ENCODE measurements at places on chromosomes 6 and 20.

- no peak for DNase-seq
Measured at GRCh38 chr6:85772641-85773040, 130.0 kb upstream of the SYNCRIP start.

DNA sequence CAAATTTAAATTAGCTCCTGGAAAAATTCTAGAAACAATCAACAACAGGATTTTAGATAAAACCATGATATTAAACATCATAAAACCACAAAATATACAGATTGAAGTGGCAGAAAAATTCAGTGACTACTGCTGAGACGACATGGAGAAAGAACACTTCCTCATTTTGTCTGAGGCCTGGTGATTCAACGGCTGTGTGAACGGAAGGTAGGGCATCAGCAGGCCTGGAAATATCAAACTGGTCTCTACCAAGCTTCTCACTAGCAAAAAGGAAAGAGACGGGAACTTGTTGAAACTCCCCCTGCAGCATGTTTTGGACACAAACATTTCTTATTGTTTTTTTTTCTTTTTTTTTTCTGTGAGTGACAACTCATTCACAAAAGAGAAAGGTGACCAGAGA is 58.0 kb upstream of the AHI1 start:
- DNase-seq, result no peak

GRCh38 chr6:2945153-2945452 is 26.3 kb downstream of the SERPINB6 start:
- no peak for DNase-seq

DNA sequence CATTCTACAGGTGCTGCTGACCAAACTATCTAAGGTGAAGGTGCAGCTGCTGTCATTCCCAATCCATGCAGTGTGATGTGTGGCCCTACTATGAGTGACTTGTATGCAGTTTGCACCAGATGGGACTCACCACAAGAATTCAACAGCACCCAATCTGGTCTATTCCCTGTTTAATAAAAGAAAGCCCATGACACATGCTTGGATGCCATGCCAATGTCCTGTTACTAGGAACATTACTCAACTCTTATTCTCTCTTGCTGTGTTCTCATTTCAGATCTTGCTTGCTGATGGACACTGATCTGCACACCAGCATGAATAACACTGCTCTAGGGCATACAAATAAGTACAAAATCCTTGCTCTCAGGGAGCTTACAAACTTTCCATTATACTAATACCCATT is 221.6 kb upstream of the CDYL start:
- DNase-seq, result no peak

- peak; percentile 47 for DNase-seq
Measured at GRCh38 chr20:50520222-50520880, 10.2 kb downstream of the PTPN1 start.

DNA sequence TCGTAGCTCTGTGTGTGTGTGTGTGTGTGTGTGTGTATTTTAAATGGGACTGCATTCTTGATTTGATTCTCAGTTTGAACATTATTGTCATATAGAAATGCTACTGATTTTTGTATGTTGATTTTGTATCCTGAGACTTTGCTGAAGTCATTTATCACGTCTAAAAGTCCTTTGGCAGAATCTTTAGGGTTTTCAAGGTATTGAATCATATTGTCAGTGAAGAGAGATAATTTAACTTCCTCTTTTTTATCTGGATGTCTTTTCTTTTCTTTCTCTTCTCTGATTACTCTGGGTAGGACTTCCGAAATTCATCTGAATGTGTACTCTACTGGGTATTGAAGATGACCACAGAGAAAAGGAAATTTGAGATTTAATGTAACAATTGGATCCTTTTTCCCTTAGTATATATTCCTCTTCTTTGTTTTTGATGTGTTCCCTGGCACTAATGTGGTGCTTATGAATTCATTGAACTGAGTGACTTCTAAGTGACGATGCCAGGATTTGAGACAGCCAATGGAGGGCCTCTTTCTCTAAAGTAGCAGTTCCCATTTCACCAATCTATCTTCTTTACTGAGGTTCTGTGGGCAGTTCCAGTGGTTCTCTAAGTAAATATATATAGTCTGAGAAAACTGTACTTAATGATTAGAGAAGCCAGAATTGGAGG is 47.6 kb downstream of the TNFAIP3 start:
- no peak for DNase-seq

- DNase-seq, result no peak
Measured at GRCh38 chr6:53578371-53578770, 33.5 kb upstream of the GCLC start.

DNA sequence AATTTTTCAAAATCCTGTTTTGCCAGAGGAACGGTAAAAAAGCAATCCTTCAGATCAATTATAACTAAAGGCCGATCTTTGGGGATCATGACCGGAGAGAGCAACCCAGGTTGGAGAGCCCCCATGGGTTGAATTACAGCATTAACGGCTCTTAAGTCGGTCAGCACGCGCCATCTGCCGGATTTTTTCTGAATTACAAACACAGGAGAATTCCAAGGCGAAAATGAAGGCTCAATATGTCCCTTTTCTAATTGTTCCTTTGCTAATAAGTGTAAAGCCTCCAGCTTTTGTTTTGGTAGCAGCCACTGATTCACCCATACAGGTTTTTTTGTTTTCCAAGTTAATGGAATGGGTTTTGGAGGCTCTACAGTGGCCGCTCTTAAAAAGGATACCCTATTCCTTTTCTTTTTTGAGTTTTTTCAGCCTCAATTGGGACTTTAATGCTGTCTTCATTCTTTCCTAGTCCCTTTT is 16.9 kb upstream of the PTCRA start:
- DNase-seq, result peak; percentile 70

- DNase-seq, result no peak
Measured at GRCh38 chr6:14035071-14035847, 82.3 kb upstream of the CD83 start.

- no peak for DNase-seq
Measured at GRCh38 chr20:2320813-2321658, 25.2 kb downstream of the TGM3 start.

- DNase-seq, result no peak
Measured at GRCh38 chr6:112005013-112005371, 48.9 kb upstream of the CCN6 start.

GRCh38 chr20:42370075-42370474 is 751.9 kb upstream of the CHD6 start:
- no peak for DNase-seq

GRCh38 chr6:36150283-36150682 is 20.0 kb downstream of the MAPK13 start:
- no peak for DNase-seq

DNA sequence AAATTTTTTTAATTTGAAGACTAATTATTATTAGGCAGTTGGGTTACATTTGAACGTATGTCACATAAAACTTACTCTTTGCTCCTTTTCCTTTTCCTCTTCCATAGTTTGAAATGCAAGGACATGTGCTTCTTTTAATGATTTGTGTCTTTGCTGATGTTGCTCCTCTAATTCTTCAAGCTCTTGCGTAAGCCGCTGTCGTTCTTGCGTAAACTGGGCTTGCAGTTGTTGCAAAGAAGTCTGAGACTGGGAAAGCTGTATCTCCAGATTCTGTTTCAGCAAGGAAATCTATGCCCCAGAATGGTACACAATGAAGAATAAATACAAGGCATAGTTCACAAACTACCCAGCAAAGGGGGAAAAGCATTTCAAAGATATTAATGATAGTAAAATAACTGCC is 45.1 kb upstream of the MCM9 start:
- DNase-seq, result no peak

GRCh38 chr6:159762681-159763293 is 942 bp downstream of the ACAT2 start:
- DNase-seq, result peak; percentile 42

DNA sequence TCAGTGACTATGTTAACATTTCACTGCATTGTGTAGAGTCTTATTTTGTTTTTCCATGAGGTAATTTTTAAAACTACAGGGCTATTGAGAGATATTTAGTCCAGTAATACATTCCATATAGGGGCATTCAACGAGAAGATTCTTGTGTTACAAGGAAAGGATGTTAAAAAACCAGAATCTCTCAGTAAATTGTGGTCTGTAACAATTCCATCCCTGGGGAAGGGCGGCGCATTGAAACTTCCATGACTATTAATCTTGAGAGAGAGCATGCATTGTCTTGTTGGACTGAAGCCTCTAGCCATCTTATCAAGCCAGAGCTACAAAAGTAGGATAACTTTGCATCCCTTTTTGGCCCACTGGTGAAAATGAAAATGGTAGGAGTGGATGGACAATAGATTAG is 119.7 kb downstream of the BCKDHB start:
- no peak for DNase-seq
